Activated T-cell treated with anti-CD3 and anti-CD28 coated beads, Interleukin-2, amount 50 U/mL, for 1 hour (primary cell): ENCODE measurements at places on chromosomes 7 and 10.

- DNase-seq, result no peak
These were observed 531.3 kb upstream of the MKI67 start for GRCh38 chr10:128657548-128657947.

- DNase-seq, result no peak
These were observed 75.9 kb downstream of the CREB5 start for GRCh38 chr7:28488061-28488791.

GRCh38 chr7:51349820-51350545, 33.4 kb upstream of the COBL start:
- DNase-seq, result no peak

DNA sequence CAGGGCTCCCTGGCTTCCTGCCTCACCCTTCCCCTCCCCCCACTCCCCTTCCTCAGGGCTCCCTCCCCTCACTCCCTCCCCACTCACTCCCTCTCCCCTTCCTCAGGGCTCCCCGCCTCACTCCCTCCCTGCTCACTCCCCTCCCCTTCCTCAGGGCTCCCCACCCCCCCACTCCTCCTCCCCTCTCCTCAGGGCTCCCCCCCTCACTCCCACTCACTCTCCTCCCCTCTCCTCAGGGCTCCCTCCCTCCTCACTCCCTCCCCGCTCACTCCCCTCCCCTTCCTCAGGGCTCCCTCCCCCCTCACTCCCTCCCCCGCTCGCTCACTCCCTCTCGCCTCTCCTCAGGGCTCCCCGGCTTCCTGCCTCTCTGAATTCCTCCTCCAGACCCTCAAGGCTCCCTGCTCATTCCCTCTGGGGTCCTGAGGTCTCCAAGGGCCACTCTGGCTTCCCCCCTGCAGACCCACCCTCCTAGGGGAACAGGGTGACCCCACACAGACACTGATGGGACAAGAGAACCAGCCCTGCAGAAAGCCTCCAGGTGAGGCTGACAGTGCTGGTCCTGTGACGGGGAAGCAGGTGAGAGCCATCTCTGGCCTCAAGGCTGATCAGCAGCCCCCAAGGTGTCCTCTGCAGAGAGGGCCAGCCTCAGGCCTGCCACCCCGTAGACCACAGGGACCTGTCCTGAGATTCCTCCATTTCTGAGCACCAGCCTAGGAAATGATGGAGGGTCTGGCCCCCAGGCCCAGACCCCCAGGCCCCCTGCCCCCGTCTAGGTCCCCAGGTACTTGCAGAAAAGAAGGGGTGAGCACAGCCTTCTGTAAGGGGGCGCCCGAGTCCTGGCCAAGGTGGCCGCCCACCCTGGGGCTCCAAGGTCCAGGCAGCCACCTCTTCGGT, 47.2 kb downstream of the PWWP2B start:
- no peak for DNase-seq

- no peak for DNase-seq
These were observed 473 bp downstream of the PPP1R9A start for GRCh38 chr7:94907811-94908322.

DNA sequence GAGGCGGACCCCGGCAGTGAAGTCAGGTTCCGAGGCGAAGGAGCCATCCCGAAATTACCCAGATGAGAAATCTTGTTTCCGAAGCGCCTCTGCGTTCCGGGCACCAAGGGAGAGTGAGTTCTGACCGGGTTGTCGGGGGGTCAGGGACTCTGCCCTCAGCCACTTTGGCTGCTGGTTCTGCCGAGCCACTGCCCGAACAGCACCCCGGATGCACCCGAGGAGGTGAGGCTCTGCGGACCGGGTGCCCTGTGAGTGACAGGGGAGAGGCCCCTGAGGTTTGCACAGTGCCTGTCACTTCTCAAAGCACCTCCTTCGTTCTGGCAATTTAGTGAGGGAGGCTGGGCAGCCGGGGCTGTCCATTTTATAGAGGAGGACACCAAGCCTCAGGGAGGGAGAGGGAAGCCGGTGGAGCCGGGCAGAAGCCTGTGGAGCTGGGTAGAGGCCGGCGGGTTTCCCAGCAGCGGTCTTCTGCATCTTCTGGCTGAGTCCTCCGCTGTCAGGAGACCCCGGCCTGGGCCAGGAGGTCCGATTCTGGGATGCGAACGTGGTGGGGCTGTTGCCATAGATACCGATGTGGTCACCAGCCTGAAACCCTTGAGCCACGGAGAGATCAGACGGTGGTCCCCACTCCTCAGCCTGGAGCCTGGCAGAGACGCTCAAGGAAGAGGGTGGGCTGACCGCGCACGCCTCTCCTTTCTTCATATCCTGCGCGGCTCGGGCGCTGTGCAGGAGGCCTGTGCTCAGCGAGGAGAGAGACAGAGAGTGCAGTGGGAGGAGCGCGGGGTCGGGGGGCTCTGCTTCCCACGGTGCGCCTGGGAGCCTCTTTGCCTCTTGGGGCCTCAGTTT, 18.9 kb upstream of the SHH start:
- DNase-seq, result no peak
